ENCODE measurements at places on chromosomes 3 and 15.

DNA sequence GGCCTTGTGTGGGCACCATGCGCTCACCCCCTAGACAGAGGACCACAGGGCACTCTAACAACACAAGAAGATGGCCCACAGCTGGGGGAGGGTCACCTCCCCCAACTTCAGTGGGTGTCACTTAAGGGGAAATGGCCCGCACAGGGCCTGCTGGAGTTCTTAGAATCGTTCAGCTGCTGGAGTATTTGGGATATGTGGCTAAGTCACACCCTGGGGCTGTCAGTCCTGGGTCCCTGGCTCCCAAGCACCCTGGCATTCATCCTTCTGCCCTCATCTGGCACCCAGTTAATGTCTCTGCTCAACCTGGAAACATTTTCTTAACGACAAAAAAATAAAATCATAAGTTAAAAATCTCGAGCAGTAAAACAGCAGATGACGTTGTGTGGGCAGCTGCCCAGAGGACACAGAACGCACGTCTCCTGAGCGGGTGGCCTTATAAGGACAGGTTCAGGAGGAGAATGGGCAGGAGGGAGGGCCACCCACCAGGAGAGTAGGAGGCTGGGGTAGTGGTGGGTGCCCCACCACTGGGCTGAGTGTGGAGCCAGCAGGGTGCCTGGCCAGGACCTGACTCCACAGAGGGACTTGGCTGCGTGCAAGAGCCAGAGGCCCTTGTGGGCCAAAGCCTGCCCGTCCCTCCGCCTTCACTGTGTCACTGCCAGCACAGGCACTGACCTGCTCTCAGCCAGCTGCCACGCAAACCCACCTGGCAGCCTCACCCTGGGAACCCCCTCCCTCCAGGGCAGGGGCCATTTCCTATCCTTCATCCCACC lies 11.5 kb downstream of the KBTBD13 start:
- DNase-seq: no peak

- DNase-seq: no peak
These were observed 39.5 kb downstream of the ITPR1 start for GRCh38 chr3:4532535-4533112.

GRCh38 chr3:106343811-106344210 lies 475.0 kb upstream of the CBLB start:
- no peak for DNase-seq

- DNase-seq: no peak
These were observed 2.5 kb upstream of the ETFA start for GRCh38 chr15:76313731-76314130.

GRCh38 chr3:38111201-38111600 lies 25.7 kb downstream of the ACAA1 start:
- DNase-seq: no peak

DNA sequence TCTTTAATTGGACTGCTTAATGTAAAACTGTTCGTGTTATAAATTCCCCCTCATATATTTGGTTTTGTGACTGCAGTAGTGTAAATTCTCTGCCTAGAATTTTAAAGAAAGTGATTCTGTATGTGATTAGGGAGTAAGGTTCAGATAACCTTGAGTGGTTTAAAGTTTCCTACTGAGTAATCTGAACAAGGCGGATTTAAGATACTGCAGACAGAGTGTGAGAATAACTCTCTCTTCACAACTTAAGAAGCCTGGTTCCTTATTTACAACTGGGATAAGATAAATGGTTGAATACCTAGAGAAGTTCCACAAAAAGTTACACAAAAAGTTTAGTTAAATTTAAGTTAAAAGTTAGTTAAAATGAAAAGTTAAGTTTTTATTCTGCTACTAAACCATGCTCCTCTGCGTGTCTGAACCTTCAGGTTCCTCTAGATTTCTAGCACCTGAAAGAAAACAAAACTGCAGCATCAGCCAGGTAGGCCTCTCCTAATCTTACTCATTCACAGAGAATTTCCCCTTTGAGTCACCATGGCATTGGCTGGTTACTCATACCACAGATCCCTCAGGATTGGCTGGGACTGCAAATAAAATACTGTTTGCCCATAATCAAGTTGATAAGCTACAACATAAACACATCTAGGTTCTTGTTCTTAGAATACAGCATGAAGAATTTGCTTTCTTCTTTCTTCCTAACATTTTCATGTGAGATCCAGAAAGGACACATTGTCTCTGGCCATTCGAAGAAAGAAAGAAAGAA lies at the start of gene ARL14:
TSS of gene ARL14 (plus strand) at position 614 of the 757 bp plus-strand sequence. CDS start 187 bp downstream, outside the sequence.
- peak; percentile 33 for DNase-seq

DNA sequence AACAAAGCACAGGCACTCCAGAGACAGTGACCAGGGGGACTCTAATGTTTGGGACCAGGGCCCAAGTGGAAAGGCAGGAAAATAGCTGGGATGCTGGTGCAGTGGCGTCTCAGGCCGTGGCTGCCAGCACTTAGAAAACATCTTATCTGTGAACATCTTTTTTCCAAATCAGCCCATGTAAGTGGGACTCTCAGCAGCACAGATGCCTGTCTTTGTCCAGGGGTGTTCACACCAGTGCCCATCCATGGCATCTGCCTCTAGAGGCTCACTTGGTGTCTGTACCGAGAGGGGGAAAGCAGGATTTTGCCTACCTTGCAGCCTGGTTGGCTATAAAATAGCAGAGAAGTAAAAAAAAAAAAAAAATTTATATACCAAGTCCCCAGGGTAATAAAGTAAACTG lies 26.7 kb downstream of the SLC12A8 start:
- DNase-seq: no peak

GRCh38 chr3:120678984-120679383 lies 3.1 kb downstream of the HGD start:
- no peak for DNase-seq

- peak; percentile 71 for DNase-seq
These were observed 769.0 kb upstream of the NR2F2 start for GRCh38 chr15:95561463-95561862.

GRCh38 chr3:177111541-177111949 lies 85.7 kb downstream of the TBL1XR1 start:
- no peak for DNase-seq
